ENCODE measurements at places on chromosomes 2 and 18.
A peak's percentile ranks its signal among the peaks of the same experiment; 100 is the strongest.

- DNase-seq, result peak; percentile 18
- H3K4me1 ChIP-seq, result no peaks in the 10 kb centered on the region
- no peaks in the 10 kb centered on the region for H3K27me3 ChIP-seq
- H3K36me3 ChIP-seq, result no peaks in the 10 kb centered on the region
- peak overlapping the region; percentile 36 for H3K27ac ChIP-seq
Measured at GRCh38 chr18:43751203-43751602, 473.9 kb upstream of the SYT4 start.

DNA sequence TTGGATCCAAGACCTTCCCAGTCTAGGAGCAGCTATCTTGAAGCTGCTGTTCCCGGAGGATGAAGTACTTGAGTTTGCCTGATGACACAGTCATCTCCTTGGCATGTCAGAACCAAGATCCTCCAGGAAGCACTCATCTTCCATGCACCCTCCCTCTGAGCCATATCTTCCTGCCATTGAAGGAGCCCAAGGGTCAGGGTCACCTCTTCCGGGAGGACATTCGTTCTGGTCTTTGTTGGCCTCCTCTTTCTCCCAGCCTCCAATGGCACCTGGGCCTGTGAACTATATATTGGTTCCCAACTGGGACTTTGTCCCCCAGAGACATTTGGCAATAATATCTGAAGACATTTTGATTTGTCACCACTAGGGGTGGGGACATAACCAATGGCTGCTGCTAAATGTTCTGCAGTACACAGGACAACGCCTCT lies 4.2 kb upstream of the MYO7B start:
- peaks cover 7% of the 10 kb centered on the region for H3K4me1 ChIP-seq
- no peak for DNase-seq
- H3K4me3 ChIP-seq, result no peak overlapping the region
- H3K27me3 ChIP-seq, result peaks cover 5% of the 10 kb centered on the region
- H3K36me3 ChIP-seq, result no peaks in the 10 kb centered on the region

DNA sequence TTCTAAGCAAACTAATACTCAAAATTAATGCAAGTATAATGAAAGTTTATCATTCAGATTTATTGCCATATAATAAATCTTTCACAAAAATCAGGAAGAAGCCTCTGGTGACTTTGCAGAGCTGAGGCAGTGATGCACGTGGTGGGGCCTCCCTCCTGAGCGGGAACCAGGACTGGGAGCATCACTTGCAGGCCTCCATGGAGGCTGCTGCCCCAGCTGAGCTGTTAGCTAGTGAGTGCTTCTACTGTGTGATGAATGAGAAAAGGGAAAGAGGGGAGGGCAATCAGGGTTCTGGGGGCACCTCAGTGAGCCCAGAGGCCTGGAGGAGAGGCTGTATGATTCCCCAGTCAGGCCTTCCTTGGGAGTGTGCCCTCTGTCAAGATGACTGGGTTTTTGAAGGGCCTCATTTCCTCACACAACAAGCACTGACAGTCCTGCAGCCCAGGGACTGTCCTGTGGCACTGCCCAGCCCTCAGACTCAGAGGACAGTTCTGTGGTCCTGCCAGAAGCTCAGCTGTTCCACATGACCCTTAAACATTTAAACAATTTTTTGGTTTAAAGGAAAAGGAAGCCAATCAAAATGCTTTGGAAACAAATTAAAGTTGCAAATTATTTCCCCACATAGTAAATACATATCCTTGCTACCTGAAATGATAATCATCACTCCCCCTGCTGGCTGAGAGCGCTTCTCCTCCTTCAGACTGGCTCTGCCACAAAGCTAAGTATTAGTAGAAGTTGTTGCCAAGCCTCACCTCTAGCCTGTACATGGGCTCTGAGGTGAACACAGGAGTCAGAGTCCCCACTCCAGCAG lies 90.9 kb upstream of the SMAD7 start:
- no peak overlapping the region for H3K27ac ChIP-seq
- peak; percentile 26 for DNase-seq
- H3K27me3 ChIP-seq, result no peaks in the 10 kb centered on the region
- no peaks in the 10 kb centered on the region for H3K4me1 ChIP-seq

- DNase-seq, result no peak
- H3K4me1 ChIP-seq, result no peaks in the 10 kb centered on the region
- H3K36me3 ChIP-seq, result no peaks in the 10 kb centered on the region
- H3K4me3 ChIP-seq, result no peak overlapping the region
Measured at GRCh38 chr18:56873441-56874140, 222.4 kb downstream of the WDR7 start.

DNA sequence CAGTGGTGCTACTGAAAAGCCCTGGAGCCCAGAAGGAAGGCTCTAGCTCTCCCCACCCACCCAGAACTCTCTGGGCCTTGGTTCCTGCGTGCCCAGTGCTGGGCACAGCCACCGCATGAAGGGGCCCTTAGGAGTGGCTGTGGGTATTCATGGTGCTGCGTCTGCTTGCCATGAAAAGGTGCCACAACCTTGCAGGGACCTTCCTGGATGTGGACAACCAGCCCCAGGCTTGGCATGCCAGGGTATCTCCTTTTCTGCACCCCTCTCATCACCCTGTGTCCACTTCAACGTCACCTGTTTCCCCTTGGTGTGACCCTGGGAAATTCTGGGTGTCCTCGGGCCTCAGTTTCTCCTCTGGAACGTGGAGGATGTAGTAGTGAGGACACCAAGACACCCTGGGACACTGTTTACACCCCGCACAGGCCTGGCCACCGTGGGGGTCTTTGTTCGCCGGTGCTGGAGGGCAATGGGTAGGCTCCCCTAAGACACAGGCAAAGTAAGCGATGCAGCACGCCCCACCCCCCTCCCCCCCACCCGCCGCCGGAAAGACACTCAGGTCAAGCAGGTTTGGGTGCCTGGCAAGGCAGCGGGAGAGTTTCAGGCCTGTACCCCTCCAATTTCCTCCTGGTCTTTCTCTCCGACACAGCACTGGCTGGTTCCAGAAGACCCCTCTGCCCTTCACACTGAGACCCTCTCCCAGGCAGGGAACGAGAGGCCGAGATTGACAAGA lies 34.8 kb upstream of the TAF1B start:
- DNase-seq, result no peak
- H3K27ac ChIP-seq, result no peak overlapping the region
- H3K27me3 ChIP-seq, result no peaks in the 10 kb centered on the region
- no peaks in the 10 kb centered on the region for H3K36me3 ChIP-seq

- DNase-seq, result no peak
- H3K27ac ChIP-seq, result no peak overlapping the region
- no peak overlapping the region for H3K4me3 ChIP-seq
- H3K36me3 ChIP-seq, result no peaks in the 10 kb centered on the region
- H3K4me1 ChIP-seq, result no peaks in the 10 kb centered on the region
- H3K27me3 ChIP-seq, result no peaks in the 10 kb centered on the region
Measured at GRCh38 chr18:47317824-47318508, 66.5 kb upstream of the SKOR2 start.

DNA sequence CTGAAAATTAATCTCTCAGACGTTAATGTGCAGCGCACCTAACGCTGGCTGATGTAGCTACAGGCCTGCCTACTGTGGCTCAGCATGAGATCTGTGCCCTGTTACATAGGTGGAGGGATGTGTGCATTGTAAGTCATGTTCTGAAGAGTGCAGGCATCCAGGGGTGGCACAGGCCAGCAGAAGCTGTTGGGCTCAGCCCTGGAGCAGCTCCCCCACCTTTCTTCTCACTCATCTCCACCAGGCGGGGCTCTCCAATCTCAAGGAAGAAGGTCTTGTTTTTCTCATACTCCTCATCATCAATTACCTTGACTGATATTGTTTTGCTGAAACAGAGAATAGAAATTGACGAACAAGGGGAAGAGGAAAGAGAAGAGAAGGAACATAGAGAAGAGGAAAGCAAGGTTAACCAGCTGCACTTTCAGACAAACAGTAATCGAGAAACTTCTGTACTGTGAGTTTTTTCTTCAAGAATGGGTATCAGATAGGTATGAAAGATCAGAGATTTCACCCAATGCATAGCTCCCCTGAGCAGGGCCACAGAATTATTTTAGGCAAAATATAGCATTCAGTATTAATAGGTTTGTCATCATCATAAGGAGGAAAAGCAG lies 273.6 kb downstream of the SLC8A1 start:
- no peaks in the 10 kb centered on the region for H3K27me3 ChIP-seq
- H3K27ac ChIP-seq, result no peak overlapping the region
- no peak for DNase-seq
- no peaks in the 10 kb centered on the region for H3K4me1 ChIP-seq
- no peaks in the 10 kb centered on the region for H3K36me3 ChIP-seq

- no peaks in the 10 kb centered on the region for H3K27me3 ChIP-seq
- no peaks in the 10 kb centered on the region for H3K36me3 ChIP-seq
- peaks cover 6% of the 10 kb centered on the region for H3K4me1 ChIP-seq
- H3K27ac ChIP-seq, result no peak overlapping the region
Measured at GRCh38 chr2:180203972-180204371, 196.9 kb upstream of the CWC22 start.

DNA sequence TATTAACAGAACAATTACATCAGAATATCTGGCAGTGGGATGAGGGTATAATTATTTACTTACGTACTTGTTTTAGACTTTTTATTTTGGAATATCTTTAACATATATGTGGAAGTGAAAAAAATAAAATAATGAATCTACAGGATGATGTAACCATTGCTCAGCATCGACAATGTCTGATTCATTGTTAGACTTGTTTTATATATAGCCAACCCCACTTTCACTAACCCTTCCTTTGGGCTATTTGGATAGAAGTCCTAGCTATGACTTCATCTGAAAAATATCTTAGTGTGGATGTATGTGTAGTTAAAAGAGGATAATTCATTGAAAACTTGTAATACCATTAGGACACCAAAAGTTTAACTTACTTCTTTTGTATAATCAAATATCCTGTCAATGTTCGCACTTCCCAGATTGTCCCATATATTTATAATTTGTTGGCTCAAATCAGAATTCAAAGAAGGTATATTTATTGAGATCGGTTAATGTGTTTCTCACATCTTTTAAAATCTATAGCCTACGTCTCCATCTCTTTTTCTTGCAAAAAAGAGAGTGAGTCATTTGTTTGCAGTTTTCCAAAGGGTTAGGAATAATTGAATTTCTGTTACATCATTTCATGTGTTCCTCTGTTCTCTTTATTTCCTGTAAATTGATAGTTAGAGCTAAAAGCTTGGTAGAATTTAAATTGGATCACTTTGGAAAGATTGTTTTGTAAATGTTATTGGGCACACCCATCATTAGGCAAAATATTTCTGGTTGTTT lies 506.1 kb upstream of the FAM98A start:
- peak overlapping the region; percentile 27 for H3K4me3 ChIP-seq
- H3K4me1 ChIP-seq, result peaks cover 27% of the 10 kb centered on the region
- DNase-seq, result peak; percentile 84
- H3K27ac ChIP-seq, result peak overlapping the region; percentile 87
- H3K36me3 ChIP-seq, result no peaks in the 10 kb centered on the region

GRCh38 chr2:46335391-46336282 lies 38.4 kb downstream of the EPAS1 start:
- H3K4me3 ChIP-seq, result peak overlapping the region; percentile 26
- H3K36me3 ChIP-seq, result no peaks in the 10 kb centered on the region
- peak; percentile 69 for DNase-seq
- peak overlapping the region; percentile 79 for H3K27ac ChIP-seq

GRCh38 chr18:24910221-24910620 lies 441.7 kb downstream of the ZNF521 start:
- H3K36me3 ChIP-seq, result no peaks in the 10 kb centered on the region
- H3K4me3 ChIP-seq, result no peak overlapping the region
- H3K27ac ChIP-seq, result no peak overlapping the region
- no peaks in the 10 kb centered on the region for H3K4me1 ChIP-seq
- H3K27me3 ChIP-seq, result no peaks in the 10 kb centered on the region

DNA sequence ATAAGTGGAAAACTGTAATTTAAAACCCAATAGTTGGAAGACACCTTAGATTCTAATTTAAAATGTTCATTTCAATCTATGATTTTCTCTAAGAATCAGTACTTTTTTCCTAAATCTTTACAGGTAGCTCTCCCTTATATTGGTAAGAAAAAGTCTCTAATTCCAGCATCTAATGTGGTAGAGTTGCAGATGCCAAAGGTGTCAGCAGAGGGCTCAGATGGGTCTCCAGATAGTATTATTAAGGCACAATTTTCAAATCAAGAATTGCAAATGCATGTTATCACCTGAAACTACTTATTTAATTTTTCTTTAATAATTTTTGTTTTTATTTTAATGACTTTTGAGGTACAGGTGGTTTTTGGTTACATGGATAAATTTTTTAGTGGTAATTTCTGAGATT lies 25.5 kb upstream of the ITGA4 start:
- no peaks in the 10 kb centered on the region for H3K27me3 ChIP-seq
- no peaks in the 10 kb centered on the region for H3K4me1 ChIP-seq
- H3K4me3 ChIP-seq, result no peak overlapping the region
- H3K36me3 ChIP-seq, result no peaks in the 10 kb centered on the region
- no peak for DNase-seq

GRCh38 chr2:130369311-130369964 lies 13.6 kb downstream of the PTPN18 start:
- no peak overlapping the region for H3K27ac ChIP-seq
- no peak overlapping the region for H3K4me3 ChIP-seq
- no peaks in the 10 kb centered on the region for H3K27me3 ChIP-seq
- H3K4me1 ChIP-seq, result peaks cover 17% of the 10 kb centered on the region
- no peaks in the 10 kb centered on the region for H3K36me3 ChIP-seq
- no peak for DNase-seq

- no peak overlapping the region for H3K27ac ChIP-seq
- no peaks in the 10 kb centered on the region for H3K27me3 ChIP-seq
- peaks cover 13% of the 10 kb centered on the region for H3K4me1 ChIP-seq
- DNase-seq, result peak; percentile 38
- H3K4me3 ChIP-seq, result no peak overlapping the region
- H3K36me3 ChIP-seq, result no peaks in the 10 kb centered on the region
Measured at GRCh38 chr2:102081606-102082005, 60.9 kb upstream of the IL1R1 start.

GRCh38 chr2:238845583-238846377 lies 2.1 kb upstream of the TWIST2 start:
- H3K27me3 ChIP-seq, result peaks cover 3% of the 10 kb centered on the region
- peak overlapping the region; percentile 93 for H3K4me3 ChIP-seq
- H3K27ac ChIP-seq, result no peak overlapping the region
- DNase-seq, result no peak
- H3K4me1 ChIP-seq, result peaks cover 14% of the 10 kb centered on the region
- H3K36me3 ChIP-seq, result no peaks in the 10 kb centered on the region
